ENCODE measurements at places on chromosomes 6 and 20.

GRCh38 chr20:46351357-46352058, 43.2 kb upstream of the CDH22 start:
- DNase-seq, result no peak

DNA sequence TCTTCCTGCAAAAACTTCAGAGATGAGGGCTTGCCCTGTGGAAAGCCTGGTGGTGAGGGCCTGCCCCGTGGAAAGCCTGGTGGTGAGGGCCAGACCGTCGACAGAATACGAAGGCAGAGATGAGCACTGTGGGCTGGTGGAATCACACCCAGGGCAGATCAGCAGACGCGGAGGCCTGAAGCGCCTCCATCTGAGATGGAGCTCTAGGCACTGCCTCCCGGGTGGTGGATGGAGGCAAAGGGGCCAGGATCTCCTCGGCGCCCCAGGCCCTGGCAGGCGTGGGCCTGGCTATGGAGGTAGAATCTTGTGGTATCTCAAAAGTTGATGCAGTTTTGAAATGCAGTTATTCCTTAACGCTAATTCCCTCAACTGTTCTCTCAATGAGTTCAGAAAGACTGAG, 104.8 kb downstream of the PSMB1 start:
- no peak for DNase-seq

DNA sequence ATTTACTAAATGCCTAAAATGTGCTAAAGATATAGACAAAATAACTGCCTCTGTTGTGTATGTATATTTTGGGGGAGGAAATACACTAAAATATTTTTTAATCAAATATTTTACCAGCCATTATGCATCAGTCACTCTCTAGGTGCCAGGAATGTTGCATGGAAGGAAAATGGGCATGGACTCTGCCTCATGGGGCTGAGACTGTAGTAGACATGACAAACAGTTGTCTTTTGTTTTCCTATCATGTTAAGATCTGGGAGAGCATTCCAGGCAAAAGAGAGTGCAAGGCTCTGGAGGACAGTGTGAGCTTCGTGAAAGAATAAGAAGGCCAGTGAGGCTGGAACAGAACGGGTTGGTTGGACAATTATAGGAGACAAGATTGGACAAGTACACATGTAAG, 26.5 kb downstream of the HLA-DOB start:
- no peak for DNase-seq

DNA sequence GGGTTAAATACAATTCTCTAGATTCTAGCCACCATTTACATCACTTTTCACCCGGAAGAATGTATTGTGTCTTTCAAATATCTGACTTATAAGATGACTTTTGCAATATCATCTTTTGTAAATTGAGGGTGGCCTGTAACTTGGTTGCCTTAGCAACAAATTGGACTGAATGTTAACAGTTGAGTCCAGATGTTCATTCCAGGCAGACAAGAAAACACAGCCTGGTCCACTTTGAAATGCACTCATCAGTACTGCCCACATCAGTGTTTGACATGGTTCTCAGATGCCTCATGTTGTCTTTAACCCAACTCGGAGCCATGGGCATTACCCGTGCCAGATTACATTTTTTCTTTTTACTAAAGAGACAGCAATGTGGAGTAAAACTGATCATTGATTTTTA, 781.6 kb upstream of the CHD6 start:
- no peak for DNase-seq

- no peak for DNase-seq
Measured at GRCh38 chr20:2687514-2687913, 5.1 kb upstream of the EBF4 start.

- DNase-seq, result no peak
Measured at GRCh38 chr20:25148181-25148981, 47.1 kb upstream of the ENTPD6 start.

GRCh38 chr20:33664085-33664761, 2.1 kb downstream of the C20orf144 start:
- no peak for DNase-seq

GRCh38 chr20:63969838-63970713, at the start of gene ZNF512B:
TSS of gene ZNF512B (minus strand) at chr20:63969930. CDS start at chr20:63967950, 1,980 bp downstream.
- DNase-seq, result no peak

GRCh38 chr6:167770291-167770955, 56.3 kb upstream of the AFDN start:
- no peak for DNase-seq

- DNase-seq, result peak; percentile 62
Measured at GRCh38 chr6:30396833-30397479, 52.0 kb downstream of the RPP21 start.

DNA sequence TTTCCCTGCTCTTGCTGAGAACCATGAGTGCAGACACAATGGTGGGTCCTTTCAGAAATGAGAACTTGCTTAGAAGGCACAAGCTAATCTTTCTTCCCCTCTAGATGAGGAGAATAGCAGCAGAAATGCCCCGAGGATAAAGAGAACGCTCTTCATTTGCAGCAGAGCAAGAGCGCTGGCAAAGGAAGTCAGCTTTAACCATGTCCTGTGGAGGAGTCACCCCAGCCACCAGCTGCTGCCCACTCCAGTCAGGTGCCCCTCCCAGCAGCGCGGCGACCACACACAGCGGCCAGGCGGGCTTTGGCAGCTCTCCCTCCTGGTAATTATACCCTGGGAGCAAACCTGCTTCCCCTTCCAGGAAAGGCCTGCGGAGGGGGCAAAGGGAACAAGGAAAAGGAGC, 42.4 kb upstream of the EMILIN3 start:
- no peak for DNase-seq

- no peak for DNase-seq
Measured at GRCh38 chr6:34795836-34796425, 4.0 kb downstream of the BLTP3A start.

DNA sequence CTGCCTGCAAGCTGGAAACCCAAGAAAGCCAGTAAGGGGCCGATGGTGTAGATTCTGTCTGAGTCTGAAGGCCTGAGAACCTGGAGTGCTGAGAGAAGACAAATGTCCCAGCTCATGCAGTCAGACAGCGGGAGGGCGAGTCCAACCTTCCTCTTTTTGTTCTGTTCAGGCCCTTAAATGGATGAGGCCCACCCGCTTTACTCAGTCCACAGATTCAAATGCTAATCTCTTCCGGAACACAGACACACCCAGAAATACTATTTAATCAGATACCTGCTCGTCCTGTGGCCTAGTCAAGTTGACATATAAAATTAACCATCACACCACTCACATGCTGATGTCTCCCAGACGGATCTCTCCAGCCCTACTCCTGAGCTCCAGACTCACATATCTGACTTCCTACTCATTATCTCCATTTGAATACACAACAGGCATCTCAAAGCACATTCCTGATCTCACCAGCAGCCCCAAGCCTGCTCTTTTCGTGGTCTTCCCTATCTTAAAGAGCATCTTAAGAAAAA, 26.7 kb upstream of the SRC start:
- no peak for DNase-seq

DNA sequence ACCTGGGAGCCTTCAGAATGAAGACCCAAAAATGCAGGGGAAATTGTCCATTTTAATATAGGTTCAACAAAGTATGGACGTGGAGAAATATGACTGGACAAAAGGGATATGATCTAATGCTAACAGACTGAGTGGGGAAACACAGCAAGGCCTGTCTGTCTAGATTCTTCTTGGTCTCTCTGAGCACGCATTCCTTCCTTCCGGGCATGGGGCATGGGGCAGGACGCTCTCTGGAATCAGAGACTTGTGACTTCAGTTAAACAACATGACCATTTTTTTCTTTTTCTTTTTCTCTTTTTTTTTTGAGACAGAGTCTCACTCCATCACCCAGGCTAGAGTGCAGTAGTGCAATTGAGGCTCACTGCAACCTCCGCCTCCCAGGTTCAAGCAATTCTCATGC, 31.9 kb downstream of the ZBTB2 start:
- no peak for DNase-seq

- no peak for DNase-seq
Measured at GRCh38 chr6:152815230-152815872, 64.8 kb downstream of the VIP start.

DNA sequence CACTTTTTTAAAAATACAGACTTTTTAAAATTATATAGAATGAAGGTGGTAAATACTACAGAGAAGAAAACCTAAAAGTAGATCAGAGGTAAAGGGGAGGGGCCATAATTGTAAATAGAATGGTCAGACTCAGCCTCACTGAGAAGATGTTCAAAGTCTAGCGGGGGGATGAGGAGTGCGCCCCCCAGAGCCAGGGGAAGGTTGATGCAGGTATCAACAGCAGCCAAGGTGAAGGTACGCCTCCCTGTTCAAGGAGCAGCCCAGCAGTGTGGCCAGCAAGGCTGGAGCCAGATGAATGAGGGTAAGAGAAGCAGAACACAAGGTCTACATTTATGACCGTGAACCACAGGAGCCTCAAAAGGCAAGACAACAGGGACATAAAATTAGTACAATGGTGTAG, 204.1 kb downstream of the PTPRT start:
- no peak for DNase-seq

- DNase-seq, result peak; percentile 39
Measured at GRCh38 chr6:168440520-168441433, at the start of gene SMOC2. TSS of gene SMOC2 (plus strand) at chr6:168441184. CDS start at chr6:168441371, 187 bp downstream.

GRCh38 chr20:2752567-2753460, 47.6 kb downstream of the CPXM1 start:
- DNase-seq, result no peak

DNA sequence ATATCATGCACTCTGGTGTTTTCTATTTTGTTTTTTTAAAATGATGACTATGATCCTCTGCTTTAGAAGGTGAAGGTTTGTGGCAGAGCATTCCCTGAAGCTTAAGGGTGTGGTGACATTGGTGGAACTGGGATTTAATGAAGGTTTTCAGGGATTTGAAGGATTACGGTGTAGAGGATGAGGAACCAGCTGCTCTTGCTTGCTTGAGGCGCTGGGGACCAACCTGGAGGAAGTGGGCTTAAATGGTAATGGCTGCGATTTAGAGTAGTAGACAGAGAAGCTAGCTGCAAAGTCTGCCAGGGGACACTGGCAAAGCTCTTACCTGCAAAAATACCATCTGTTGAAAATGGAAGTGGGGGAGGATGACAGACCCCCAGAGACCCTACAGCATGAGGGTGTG, 241.8 kb downstream of the CLIC5 start:
- DNase-seq, result no peak

GRCh38 chr6:158631678-158632537, 12.6 kb downstream of the DYNLT1 start:
- no peak for DNase-seq

DNA sequence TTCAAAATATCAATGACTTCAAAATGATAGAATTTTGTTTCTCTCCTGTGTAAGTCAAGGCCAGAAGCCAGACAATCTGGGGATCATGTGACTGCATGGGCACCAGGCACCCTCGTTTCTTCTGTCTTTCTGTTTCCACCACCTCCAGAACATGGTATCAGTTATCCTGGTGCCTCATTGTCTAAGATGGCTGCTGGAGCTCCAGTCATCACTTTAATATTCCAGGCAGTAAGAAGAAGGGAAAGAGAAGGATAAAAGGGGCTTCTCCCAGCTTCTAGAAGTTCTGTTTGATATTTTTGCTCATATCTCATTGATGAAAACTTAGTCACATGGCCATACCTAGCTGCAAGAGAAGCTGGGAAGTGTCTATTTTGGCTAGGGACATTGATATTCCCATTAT, 25.7 kb downstream of the ZNF341 start:
- DNase-seq, result no peak

DNA sequence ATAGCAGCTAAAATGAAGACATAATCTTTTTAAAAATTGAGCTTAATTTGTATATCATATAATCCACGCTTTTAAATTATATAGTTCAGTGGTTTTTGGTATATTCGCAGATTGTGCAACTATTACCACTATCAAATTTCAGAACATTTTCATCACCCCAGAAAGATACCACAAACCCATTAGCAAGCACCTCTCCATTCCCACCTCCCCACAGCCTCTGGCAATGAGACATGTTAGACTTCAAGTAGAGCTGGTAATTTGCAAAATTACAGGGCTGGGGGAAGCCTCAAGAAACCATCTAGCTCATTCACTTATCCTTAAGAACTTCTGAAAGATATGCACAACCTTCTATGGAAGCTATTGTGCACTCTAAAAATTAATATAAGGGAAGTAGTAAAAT, 37.2 kb downstream of the TRMT6 start:
- no peak for DNase-seq

GRCh38 chr6:136085370-136086115, 164.6 kb downstream of the MTFR2 start:
- DNase-seq, result no peak

- no peak for DNase-seq
Measured at GRCh38 chr20:45016089-45016671, 49.9 kb downstream of the STK4 start.

DNA sequence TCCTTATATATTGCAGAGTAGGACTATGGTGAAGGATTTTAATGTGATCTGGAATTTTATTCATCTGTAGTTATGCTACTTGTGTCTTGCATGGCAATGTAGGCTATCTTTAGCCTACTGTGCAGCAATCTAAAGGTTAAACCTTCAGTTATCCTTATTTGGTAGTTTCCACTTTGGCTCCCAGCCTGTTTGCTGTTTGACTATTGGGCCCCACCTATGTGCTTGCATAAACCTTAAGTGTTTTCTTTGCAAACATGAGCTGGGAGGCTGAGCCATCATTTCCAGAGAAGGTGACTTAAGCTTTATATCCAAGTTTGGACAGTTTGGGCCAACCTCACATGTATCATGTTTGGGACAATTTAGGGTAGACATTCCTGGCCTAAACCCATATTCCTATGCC, 537.5 kb downstream of the BTBD3 start:
- no peak for DNase-seq

GRCh38 chr6:107098436-107099307, 16.6 kb downstream of the BEND3 start:
- DNase-seq, result no peak

GRCh38 chr6:83518816-83519480, 6.6 kb downstream of the PRSS35 start:
- DNase-seq, result no peak

DNA sequence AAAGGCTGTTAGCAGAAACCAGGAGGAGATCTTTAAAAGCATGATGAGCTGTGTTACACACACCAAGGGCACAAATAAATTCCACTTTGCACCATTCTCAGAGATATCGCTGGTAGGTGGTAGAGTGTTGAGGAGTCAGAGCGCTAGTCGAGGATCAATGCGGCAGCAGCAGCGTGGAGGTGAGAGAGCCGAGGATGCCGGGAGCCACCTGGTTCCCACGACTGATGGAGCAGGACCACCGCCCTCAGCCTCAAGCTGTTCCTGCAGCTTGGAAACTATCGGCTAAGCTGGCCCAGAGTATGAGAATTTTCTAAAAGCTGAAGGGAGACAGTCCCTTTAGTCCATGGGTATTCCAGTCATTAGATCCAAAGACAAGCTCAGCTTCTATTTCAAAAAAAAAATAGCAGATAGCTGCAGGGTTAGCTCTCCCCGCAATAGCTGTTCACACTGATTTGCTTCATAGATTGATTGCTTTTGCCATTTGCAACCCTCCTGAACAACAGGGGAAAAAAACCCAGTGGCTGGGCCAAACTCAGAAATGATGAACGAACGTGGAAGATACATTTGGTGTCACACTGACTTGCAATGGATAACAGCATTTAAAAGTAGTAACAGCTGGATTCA, 106.2 kb downstream of the LCA5 start:
- DNase-seq, result no peak

GRCh38 chr6:46129291-46129628, 529 bp upstream of the ENPP4 start:
- no peak for DNase-seq

GRCh38 chr6:106448000-106448426, 87.5 kb downstream of the CRYBG1 start:
- no peak for DNase-seq

GRCh38 chr6:63426844-63427243, 107.1 kb upstream of the LGSN start:
- no peak for DNase-seq

- DNase-seq, result peak; percentile 49
Measured at GRCh38 chr6:159090530-159091480, 46.0 kb upstream of the TAGAP start.

Measured in DMS153 (cell line).